ENCODE measurements at places on chromosomes 7 and 10.

DNA sequence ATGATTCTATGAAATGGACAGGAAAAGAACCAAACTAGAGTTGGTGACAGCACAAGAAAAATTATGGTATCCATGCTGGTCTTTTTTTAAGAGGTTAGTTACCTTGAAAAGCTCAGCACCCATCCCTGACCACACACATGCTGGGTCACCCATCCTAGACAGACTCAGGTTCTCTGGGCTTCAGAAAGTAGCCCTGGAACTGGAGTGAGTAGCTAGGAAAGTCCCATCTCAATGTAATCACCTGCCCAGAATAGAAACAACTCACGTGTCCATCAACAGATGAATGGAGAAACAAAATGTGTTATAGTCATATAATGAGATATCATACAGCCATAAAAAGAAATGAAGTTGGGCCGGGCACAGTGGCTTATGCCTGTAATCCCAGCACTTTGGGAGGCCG lies 37.0 kb downstream of the GSDME start:
- ATAC-seq, result no peak

DNA sequence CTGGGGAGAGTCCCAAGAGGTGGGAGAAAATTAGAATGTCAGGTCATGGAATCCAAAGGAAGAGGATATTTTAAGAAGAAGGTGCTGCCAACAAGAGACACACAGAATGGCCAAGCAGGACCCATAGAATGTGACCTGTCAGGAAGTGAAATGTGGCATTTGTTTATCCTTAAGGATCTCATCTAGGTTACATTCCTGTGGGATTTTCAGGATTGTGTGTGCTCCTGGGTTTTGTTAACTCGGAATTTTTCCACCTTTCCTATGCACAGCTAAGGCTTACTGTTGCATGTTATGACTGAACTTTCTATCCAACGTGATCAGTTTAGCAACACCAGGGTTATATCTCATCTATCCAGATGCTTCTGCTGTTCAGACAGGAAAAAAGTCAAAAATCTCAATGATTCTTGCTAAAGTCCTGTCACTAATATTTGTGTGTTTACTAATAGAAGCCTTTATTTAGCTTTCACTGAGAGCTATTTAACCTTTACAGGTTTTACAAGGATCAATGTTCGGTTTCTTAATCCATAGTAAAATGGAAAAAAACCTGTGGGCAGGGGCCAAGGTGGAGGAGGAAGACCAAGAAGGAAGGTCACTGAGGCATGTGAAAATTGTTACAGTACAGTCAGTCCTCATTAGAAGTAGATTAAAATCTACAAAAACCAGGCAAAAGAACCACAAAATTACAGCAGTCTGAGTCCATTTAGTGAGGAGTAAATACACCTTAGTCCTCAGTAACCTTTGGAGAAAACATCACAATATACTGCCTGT lies 437.8 kb upstream of the NPVF start:
- no peak for ATAC-seq

- no peak for ATAC-seq
Measured at GRCh38 chr10:73931767-73932619, 21.1 kb downstream of the PLAU start.

- ATAC-seq, result peak; percentile 5
Measured at GRCh38 chr7:100825751-100826513, 1.4 kb downstream of the EPHB4 start.

DNA sequence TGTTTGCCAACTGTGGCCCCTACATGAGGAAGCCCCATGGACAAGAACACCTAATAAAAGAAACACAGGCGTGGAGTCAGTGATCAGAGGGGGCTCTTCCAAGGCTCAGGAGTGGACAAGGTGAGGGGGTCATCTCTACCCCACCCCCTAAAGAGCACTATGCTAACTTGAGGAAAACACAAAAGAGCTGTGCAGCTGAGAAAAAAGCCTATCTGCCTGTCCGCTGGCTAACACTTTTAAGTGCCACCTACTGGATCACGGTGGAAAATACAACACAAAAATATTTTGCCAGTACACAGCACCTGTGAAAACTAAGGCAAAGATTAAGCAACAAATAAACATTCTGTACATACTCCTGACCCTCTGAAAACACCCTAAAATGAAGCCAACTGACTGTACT lies 53.1 kb upstream of the COBL start:
- no peak for ATAC-seq

DNA sequence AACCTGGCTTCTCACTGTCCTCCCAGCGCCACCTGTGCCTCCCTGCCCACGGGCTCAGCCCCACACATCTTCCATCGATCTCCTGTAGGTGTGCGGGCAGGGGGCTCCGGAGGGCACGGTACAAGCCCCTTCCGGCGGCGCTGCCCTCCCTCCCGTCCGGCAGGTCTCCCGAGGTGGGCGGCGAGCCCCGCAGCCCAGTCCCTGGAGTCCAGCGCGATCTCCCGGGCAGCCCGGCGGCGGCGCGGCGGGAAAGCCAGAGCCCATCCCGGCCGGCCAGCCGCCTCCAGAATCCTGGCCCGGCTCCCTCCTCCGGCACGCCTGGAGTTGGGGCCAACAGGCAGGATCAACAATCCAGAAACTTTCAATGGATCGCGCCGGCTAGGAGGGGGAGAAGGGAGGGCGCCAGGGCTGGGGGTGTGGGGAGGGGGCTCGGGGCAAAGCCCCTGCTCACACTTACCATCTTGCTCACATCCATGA lies 100.1 kb downstream of the HIP1 start:
- peak; percentile 72 for ATAC-seq

DNA sequence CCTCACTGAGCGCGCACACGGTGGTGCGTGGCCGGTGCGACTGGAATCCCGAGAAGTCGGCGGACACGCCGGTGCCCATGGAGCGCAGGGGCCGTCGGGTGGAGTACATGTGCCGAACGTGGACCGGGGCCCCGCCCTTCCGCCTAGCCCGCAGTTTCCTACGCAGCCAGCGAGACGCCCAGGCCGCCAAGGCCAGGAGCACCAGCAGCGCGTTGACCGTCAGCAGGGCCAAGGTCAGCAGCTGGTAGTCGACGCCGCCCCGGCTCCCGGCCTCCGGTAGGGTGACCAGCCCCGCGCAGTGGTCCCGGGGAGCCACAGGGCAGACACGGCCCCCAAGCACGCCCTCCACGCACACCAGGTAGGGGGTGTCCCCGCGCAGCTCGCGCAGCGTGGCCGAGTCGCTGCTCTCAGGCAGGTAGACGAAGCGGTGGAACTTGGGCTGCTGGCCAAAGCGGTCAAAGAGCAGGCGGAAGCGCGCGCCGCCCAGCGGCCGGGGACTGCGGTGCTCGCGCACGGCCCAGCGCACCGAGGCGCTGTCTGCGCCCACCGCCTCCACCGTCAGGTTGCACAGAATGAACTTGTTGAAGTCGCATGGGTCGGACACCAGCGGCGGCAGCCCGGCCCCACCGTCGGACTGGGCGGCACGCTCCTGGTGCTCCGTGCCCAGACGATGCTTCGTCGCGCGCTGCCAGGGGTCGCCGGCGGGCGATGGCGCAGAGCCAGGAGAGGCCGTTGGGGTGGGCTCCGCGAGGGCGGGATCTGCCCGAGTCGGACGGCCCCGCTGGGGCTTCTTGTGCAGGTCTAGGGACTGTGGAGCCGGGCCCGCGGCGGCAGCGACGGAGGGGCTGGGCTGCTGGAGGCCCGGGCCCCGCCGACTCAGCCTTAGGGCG lies 2.2 kb downstream of the TRIL start:
- ATAC-seq, result peak; percentile 32

DNA sequence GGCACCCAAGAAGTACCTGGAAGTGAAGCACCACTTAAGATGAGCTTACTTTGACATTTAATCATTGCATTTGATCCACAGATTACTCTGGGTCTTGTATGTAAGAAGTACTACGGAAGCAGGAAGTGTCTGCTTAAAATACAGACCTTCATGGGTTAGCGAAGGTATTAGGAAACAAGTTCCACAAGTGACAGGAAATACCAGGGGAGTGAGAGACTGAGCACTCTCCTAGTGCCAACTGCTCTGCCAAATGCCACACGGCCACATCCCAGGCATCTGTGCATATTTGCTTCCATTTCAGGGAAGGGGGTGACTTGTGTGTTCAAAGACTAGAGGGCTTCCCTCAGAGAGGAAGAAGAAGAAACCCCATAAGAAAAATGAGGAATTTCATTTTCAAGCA lies 57.2 kb upstream of the ANK3 start:
- no peak for ATAC-seq

- no peak for ATAC-seq
Measured at GRCh38 chr7:22561895-22562593, 62.1 kb upstream of the STEAP1B start.

DNA sequence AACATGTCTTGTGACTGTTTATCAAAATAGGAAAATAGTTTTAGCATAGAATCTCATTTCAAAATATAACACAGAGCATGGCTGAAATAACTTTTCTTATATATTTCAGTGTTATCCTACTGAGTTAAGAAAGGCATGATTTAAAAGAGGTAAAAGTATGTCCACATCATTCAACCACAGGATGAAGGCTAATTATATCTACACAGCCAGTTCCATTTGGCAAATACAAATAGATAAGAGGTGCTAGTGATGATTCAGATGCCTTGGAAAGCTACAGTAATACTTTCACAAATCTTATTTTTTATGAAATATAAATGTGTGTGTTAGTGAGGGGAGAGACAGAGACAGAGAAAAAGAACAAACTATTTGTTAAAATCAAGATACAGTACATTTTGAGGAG lies 42.9 kb upstream of the PCDH15 start:
- ATAC-seq, result no peak

DNA sequence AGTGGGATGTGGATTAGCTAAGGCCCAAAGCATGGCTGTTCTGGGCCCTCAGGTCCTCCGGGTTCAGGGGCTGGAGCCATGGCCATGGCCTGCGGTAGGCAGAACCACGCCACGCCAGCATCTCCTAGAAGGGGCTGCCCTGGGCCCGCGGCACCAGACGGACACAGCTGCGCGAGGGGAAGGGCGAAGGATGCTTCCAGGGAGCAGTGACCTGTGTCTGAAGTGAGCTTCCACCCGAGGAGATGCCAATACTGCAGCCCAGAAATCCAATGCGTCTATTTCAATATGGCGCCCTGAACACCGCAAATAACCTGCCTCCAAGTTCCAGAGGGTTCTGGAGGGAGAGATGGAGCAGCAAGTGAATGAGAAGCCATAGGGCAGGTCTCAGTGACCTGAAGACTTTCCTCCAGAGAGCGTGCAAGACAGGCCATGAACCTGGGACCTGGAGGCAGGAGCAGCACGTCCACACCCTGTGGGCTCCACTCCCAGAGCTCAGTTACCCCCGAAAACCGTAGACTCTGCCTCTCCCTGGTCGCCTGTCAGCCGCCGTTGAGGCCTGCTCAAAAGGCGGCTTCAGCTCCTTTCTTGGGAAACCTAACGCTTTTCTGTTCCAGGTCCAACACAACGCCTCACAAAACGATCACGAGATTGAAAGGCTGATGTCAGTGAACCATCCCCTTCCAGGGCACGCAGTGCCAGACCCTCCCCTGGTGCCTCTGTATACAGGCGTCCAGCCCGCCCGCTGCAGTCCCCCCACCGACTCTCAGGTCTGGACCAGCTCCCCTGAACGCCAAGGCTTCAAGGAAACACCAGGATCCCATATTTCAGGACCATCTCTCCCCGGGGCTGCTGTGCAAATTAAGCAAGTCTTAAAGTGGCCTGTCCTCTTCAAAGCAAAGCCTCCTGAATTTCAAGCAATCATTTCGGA lies 37.4 kb downstream of the AMZ1 start:
- no peak for ATAC-seq

DNA sequence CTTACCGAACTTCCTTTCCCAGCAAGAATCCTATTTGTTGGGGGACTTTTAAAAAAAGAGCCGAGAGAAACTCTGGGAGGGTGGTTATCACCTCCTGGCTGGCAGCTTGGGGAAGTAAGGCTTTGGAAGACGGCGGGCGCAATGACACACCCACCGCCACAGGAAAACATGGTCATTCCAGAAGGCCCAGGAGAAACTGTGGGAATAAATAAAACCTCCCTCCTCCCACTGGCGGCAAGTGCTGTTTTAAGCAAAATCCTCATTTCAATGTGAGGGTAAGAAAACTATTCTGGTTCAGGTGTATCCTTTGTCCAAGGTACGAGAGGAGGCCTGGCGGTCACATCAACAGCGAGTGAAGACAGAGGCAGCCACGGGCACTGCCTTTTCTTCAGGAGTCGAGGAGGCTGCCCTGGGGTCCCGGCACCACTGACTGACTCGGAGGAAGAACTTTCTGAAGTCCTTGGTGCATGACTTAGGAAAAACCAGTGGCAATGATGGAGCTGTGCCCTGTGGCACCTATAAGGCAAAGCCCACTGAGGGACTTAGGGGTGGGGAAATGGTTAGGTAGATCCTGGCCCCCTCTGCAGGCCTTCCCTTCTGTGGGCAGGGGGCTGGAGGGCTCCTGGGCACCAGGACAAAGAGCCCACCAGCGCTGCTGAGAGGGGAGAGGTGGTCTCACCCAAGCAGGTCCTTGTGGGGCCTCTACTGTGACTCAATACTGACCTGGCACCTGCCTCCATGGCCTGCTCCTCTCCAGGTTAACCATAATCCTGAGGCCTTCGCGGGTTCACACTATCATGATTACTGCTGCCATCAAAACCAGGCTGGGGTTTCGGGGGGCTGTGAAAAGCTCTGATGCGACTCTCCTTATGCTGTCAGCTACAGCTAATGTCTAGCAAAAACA lies 21.4 kb downstream of the DNAJB12 start:
- no peak for ATAC-seq

GRCh38 chr7:113890331-113891030 lies 28.3 kb downstream of the PPP1R3A start:
- no peak for ATAC-seq

DNA sequence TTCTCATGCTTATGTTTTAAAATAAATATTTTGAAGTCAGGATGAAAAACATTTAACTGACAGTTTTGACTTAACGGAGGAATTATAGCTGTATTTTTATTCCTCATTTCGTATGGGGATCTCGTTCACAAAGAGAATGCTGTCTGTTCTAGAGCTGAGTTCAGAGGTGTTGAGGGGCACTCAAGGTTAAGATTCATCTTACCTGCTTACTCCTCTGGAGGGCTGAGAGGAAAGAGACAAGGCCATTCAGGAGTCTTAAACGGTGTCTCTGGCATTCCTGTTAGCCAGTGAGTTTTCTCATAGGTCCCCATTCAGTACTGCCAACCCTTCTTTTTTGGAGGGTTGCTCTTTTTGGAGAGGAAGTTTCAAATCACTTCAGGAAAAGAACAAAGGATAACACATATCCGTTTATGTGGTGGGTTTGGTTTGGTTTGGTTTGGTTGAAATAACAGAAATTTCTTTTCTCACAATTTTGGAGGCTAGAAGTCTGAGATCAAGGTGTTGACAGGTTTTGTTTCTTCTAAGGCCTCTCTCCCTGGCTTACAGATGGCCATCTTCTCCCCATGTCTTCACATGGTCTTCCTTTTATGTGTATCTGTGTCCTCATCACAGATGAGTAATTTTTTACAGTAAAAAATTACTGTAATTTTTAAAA lies 23.1 kb downstream of the CALHM2 start:
- no peak for ATAC-seq

Data from motor neuron (in vitro differentiated cells).